ENCODE measurements at places on chromosomes 1 and 21. TPM values are rescaled to one million over a fixed set of nuclear protein-coding genes. Genes with fewer than 3 reads are reported as not detected.

UMODL1 gene
- total RNA-seq = not detected

AHCTF1 gene
- total RNA-seq = 18.7 TPM

OLIG2 gene
- total RNA-seq = not detected

NBPF14 gene
- total RNA-seq = 57.9 TPM

SLC25A34 gene
- 5.7 TPM for total RNA-seq

RHBG gene
- not detected for total RNA-seq

CD1D gene
- total RNA-seq = 1.8 TPM

VCAM1 gene
- total RNA-seq = 22.4 TPM

CYP4A22 gene
- total RNA-seq = not detected

KANK4 gene
- 23.7 TPM for total RNA-seq

MYOG gene
- not detected for total RNA-seq

TLR5 gene
- 8.2 TPM for total RNA-seq

TMEM54 gene
- 41.2 TPM for total RNA-seq

GPR37L1 gene
- not detected for total RNA-seq

C1orf50 gene
- total RNA-seq = 2.1 TPM

NDC1 gene
- 2.3 TPM for total RNA-seq

OVAAL gene
- not detected for total RNA-seq

ZNF593OS gene
- not detected for total RNA-seq

ASCL5 gene
- total RNA-seq = 1.0 TPM

LCE2B gene
- not detected for total RNA-seq

SAMSN1 gene
- 1.8 TPM for total RNA-seq

HAO2 gene
- total RNA-seq = not detected

TFF3 gene
- total RNA-seq = 6.3 TPM

CELA2A gene
- 4,384 TPM for total RNA-seq

HHIPL2 gene
- total RNA-seq = not detected

XCL1 gene
- total RNA-seq = not detected

RGS18 gene
- 2.3 TPM for total RNA-seq

AKIRIN1 gene
- 20.5 TPM for total RNA-seq

HCRTR1 gene
- total RNA-seq = not detected

NHLH1 gene
- not detected for total RNA-seq

UBE2U gene
- total RNA-seq = not detected

ZNF678 gene
- total RNA-seq = 22.4 TPM

PIGR gene
- total RNA-seq = 45.1 TPM

ANKRD65 gene
- total RNA-seq = 11.2 TPM

FAM177B gene
- total RNA-seq = not detected

CFHR1 gene
- total RNA-seq = not detected

ADCY10 gene
- total RNA-seq = not detected

SPOCD1 gene
- 0.26 TPM for total RNA-seq

LCE3E gene
- total RNA-seq = not detected

FOXO6 gene
- 1.0 TPM for total RNA-seq

FCRL1 gene
- total RNA-seq = not detected

RSPH1 gene
- 2.3 TPM for total RNA-seq

KIRREL1 gene
- 10.9 TPM for total RNA-seq

SLAMF1 gene
- not detected for total RNA-seq

NCAM2 gene
- total RNA-seq = under 0.01 TPM

HSPA6 gene
- 0.66 TPM for total RNA-seq

Data from body of pancreas (tissue), 4 donors.